ENCODE measurements at places on chromosomes 7 and 10. TPM values are rescaled to one million over a fixed set of nuclear protein-coding genes. Genes with fewer than 3 reads are reported as not detected.
A peak's percentile ranks its signal among the peaks of the same experiment; 100 is the strongest.

DNA sequence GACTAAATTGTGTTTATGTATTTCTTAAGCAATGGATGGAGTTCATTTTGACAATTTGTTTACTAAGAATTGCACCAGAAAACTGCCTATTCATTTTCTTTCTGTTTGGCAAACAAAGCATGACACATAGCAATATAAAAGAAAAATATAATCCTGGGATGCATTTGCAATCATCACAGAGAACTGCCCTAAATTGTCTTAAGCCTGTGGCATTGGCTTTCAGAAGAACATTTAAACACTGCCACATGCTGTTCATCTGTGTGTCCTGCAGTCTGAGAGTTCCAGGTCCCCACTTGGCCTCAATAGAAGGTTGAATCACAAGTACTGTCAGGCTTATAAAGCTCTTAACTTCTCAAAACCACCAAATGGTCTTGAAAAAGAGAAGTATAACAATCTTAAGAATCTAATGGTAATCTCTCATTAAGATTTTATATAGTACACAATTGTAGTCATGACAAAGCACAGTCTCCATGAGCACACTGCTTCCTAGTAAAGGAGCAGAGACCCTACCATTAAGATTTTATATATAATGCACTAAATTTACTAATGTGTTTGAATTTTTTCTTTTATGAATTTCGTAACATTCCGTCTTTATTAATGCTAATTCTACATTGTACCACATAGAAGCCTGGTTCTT lies 29.9 kb downstream of the RNLS start:
- peak; percentile 45 for DNase-seq

DNA sequence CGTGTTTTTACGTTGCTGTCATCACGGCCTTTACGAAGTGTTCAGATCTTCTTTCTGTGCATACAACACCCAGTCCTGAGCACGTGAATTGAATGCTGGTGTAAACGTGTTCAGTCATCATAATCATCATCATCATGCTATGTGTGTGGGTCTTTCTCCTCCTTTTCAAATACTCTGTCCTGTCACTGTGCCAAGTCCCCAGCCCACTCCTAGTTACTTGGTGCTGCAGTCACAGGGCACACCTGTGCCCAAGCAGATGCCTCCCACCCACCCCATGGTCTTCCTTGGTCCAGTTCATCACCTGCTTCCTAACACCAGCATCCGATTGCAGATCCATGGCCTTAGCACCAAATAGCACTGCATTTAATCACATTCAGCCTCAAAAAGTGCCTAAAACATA lies 78.6 kb upstream of the MGMT start:
- no peak for DNase-seq

DNA sequence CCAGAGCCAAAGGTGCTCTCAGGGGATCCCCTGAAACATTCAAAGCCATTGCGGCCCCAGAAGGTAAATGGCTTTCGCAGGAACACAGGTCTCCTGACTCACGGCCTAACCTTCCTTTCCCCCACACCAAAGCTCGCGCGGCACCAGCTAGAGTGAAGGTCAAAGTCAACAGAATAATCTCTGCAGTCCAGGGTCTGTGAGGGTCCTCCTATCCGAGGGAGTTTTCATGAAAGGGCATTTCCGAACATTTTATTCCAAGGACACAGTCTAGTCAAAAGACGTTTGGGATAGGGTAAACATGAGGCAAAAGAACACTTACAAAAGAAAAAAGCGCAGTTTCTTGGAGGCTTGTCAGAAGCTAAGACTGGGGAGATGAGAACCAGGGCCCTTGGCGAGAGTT lies 559 bp upstream of the STEAP2 start:
- no peak for DNase-seq

DNA sequence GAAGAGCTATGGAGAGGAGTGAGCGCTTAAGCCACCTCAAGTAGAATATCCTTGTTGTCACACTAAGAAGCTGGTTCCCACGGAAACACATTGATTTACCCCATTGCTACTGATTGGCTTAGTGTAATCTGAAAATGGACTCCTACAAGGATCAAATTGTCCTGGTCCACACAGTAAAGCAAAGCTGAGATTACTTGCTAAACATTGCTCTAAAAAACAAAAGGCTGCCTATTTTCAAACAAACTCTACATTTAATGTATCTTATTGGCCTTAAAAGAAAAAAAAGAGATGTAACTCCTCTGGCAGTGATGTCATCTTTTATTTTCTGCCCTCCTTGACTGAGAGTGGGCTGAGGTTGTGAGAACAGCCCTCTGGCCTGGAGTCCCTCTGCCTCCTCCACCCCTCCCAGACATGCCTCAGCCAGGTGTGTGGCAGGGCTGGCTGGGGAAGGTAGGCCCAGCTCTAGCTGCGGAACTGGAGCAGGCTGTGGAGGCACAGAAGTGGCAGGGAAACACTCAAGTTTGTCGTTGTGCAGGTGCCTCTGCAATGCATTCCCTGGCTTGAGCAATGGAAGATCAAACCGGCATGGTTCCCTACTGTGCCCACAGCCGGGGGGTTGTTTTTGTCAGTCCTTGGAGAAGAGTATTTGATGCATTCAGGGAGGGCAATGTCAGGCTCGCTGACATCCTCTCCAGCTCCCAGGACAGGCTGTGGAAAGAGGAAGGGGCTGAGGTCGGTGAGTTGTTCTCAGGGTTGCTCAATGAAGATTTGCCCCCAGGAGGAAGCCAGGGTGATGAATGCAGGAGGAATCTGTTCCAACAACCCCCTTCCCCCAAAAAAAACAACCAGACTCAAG lies 9.1 kb downstream of the KLF6 start:
- DNase-seq: no peak

DNA sequence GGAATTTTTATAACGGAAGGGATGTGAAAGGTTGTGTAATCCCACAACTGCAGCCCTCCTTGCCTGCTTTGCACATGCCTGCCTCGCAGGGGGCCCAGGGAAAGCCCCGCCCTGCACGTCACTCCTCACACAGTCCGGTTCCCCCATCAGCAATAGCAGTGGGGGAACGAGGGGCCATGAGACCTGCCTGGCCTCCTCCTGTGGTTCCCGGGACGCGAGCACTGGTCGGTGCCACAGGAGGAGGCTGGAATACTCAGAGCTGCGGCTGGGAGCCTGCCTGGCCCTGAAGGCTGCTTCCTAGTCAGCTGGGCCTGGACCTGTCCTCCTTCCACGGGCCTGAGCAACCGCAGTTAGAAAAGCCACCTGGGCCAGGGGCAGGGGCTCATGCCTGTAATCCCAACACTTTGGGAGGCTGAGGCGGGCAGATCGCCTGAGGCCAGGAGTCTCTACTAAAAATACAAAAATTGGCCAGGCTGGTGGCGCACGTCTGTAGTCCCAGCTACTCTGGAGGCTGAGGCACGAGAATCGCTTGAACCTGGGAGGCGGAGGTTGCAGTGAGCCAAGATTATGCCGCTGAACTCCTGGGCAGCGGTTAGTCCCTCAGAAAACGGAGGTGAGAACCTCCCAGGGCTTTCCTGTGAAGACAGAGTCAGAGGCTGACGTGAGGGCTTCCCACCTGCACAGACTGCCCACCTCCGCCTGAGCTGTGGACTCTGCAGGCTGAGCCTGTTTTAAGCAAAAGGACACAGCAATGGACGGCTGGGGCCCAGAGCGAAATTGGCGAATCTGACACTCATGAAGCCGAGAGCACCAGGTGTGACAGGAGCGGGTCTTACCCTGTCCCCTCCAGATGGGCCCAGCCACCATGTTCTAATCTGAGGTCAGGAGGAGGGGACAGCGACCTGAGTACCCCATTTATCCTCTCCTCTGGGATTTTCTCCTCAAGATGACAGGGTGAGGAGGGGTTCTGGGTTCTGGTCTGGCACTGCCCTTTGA lies 52.9 kb downstream of the VIPR2 start:
- DNase-seq: no peak

- DNase-seq: no peak
Observed at GRCh38 chr7:1690359-1690958, 20.4 kb downstream of the ELFN1 start.

DNA sequence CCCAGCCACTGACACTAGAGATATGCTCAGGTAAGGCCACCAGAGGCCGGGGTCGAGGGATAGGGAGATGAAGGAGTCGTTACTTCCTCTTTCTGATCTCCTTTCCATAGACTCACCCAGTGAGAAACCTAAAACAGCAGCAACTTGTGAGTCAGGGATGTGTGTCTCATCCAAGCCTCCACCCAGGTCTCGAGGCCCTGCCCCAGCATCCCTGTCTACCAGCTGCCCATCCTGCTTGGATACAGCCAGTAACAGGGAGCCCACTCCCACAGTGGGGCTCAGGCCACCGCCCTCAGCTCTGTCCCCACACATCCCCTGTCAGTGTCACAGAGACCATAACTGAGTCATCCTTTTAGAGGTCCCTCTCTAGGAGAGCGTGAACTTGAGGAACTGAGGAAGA lies 49.6 kb upstream of the CHST15 start:
- DNase-seq: no peak

- DNase-seq: no peak
Observed at GRCh38 chr7:116955340-116955739, 2.0 kb downstream of the ST7 start.

GRCh38 chr7:157676001-157676400 lies 339.2 kb downstream of the DNAJB6 start:
- no peak for DNase-seq

GRCh38 chr7:151570366-151570915 lies 50.7 kb upstream of the RHEB start:
- no peak for DNase-seq

- DNase-seq: no peak
Observed at GRCh38 chr10:48390933-48391845, 84.7 kb downstream of the MAPK8 start.

NAT16 gene
- polyA plus RNA-seq: not detected

OIT3 gene
- polyA plus RNA-seq: not detected

SPDYE18 gene
- not detected for polyA plus RNA-seq

TMEM130 gene
- polyA plus RNA-seq: not detected

CYP26A1 gene
- not detected for polyA plus RNA-seq

SPACDR gene
- polyA plus RNA-seq: 0.56 TPM

Measured in CD8-positive, alpha-beta memory T cell (primary cell).